Activated T-cell treated with anti-CD3 and anti-CD28 coated beads, Interleukin-2, amount 50 U/mL, for 72 hours (primary cell): ENCODE measurements at places on chromosomes 11 and 22. TPM values are rescaled to one million over a fixed set of nuclear protein-coding genes. Genes with fewer than 3 reads are reported as not detected.

Gene BBS1
- 18.1 TPM for total RNA-seq

Gene GLB1L2
- 1.1 TPM for total RNA-seq

DNA sequence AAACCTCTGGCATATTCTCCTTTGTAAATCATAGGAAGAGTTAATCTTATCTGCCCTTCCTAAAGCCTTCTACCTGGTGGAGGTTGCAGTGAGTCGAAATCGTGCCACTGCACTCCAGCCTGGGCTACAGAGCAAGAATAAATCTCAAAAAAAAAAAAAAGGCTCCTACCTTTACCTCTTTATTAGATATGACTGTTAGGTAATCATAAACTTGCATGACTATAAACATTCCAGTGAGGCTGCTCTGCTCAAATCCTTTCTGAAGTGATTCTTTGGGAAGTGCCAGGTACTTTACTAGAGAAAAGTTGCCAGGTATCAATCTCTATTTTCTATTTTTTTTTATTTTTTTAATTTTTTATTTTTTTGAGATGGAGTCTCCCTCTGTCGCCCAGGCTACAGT is 59.6 kb downstream of the MPPED2 start:
- no peak for DNase-seq

DNA sequence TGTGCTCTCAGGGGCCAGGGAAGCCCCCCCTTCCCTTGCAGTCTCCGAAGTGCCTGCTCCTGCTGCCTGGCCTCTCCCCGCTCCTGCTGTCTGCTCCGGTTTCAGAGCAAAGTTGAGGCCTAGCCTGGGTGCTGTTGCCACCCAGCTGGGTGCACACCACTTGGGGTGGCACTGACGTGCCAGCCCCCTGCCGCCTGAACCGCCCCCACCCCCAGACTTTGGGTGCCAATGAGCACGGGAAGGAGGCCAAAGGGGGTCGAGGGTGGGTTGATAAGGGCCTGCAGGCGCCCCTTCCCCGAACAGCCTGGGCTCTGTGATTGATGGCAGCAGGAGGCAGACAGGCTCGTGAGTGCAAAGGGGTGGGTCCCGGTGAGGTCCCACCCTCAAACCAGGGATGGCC is 48.2 kb downstream of the EMSY start:
- no peak for DNase-seq

DNA sequence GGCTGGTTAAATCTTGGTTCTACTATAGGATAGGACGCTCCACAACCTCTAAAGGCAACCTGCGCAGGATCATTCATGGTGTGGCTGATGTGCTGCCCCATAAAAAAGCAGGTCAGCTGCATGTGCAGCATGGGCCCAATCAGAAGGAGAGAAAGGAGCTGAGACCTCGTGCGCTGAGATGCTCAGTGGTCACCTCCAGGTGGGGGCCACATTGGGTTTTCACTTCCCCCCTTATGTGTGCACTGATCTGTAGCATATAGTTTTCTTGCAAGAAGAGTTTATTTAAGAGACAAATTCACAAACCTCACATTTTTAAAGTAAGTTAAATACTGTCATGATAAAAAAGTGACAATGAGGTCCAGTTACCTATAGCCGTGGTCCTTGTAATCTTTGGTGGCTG is 24.3 kb downstream of the SERPIND1 start:
- DNase-seq = no peak
